Stimulated activated CD4-positive, alpha-beta T cell treated with anti-CD3 and anti-CD28 coated beads, TNF-alpha, amount 100 ng/mL, for 48 hours (primary cell): ENCODE measurements at places on chromosomes 3 and 15.

GRCh38 chr15:71364117-71364584 lies 248.9 kb downstream of the THSD4 start:
- no peak for DNase-seq

DNA sequence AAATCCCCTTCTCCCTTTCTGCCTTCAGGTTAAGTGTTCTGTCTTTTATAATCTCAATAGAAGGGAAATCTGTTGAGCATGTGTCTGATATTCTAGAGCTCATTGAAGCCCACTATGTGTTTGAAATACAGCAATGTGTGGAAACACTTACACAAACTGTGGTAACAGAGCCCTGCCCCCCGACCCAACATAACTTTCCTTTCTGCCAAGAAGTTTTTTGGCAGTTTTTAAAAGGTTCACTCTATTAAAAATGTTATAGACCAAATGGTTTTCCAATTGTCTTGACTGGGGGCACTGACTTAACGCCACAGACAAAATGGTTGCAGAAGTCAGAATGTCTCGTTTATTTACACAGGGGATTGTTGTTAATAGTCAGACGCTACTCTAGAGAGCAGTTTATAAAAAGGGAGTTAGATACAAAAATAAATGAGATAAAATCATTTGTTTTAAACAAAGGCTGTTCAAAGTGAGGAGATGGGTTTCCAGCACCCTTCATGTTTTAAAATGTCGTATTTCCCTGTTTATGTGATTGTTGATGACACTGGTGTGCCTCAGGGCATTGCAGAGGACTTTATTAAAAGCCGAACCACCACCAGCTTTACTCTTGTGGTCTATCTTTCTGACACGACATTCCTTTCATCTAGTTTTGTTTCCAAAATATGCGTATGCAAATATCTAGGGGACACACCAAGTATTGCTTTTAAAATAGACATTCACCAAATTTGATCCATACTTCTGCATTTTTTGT lies 26.7 kb upstream of the GREM1 start:
- no peak for DNase-seq

DNA sequence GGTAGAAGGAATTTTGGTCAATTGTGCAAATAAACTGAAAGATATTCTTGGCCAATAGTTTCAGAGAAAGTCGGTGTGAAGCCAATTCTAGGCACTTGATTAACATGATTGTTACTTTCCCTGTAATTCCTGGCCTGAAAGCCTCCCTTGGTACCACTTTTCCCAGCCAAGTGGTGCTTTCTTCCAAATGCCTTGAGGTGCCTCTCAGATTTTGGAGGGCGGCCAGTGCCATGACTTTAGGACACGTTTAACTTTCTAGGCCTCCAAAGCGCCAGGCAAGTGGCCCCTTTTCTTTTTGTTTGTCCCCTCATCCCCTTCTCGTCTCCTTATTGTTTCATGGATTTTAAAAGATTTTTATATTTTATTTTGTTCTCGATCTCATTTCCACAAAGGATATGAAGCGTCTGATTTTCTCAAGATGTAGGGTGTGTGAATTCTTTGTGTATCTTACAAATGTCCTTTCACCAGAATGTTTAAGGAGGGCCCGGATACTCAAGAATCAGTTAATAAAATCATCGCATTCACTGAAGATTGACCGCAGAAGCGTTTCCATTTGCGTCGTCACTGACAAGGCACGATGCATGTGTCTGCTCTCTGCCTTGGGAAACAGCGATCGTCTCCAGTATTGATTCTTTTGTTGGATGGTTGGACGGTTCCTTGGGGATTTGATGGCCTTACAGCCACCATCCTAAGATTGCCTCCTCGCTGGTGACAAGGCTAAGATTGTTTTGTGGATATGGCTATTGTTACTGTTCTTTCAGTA lies 87.8 kb downstream of the ASB7 start:
- DNase-seq, result no peak

GRCh38 chr3:88211096-88211890 lies 61.5 kb downstream of the C3orf38 start:
- DNase-seq, result no peak

GRCh38 chr3:115217292-115217677 lies 70.2 kb upstream of the ZBTB20 start:
- no peak for DNase-seq

DNA sequence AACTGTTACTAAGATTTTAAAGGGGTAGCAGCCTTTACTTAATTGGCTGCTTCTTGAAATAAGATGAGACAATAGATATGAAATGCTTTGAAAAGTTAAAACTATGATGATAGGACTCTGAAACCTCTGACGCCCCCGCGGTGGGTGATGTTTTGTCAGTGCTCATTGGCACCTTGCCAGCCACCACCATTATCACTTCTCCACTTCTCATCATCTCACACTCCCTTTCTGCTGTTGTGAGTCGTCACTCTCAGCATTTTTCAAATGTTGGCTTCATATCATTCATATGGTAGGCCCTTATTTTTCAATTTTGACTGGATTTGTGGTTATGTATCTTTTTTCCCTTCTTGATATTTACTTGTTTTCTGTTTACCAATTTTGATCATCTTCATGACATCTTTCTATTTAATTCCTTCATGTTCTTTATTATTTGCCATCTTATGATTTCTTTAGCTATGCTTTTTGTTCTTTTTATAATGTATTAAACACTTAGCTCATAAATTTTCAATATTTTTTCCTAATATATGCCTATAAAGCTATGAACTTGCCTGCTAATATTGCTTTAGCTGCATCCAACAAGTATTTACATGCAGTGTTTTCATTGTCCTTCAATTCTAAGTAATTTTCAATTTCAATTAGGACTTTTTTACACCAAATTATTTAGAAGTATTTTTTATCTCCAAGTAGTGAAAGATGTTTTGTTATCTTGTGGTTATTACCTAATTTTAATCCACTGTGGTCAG lies 30.3 kb upstream of the SKOR1 start:
- peak; percentile 14 for DNase-seq

- no peak for DNase-seq
These were observed 36.4 kb downstream of the EPHB3 start for GRCh38 chr3:184597829-184598573.

- DNase-seq, result no peak
These were observed 12.1 kb downstream of the PTPRG start for GRCh38 chr3:61573441-61573840.

- DNase-seq, result no peak
These were observed 8.7 kb downstream of the WDR82 start for GRCh38 chr3:52269776-52270175.

- DNase-seq, result no peak
These were observed 26.5 kb downstream of the TRIM71 start for GRCh38 chr3:32844322-32844654.

DNA sequence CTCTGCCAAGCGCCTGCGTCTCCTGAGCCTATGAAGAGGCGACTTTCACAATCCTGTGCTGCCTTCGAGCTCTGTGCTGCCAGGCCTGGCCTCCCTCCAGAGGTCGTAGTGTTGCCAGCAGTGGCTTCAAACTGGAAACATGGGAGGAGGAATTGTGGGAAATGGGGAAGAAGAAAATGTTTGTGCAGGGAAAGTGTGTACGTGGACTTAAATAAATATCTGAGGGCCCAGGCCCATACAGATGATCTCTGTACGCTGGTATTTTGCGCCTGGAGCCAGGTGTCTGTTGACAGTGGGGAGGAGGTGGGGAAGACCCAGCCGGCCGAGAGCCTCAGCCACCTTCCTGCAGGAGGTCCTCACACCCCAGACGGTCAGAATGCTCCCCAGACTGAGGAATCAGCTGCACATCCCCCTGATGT lies 44.6 kb downstream of the ZBTB38 start:
- no peak for DNase-seq

GRCh38 chr3:71031914-71032521 lies 551.5 kb downstream of the FOXP1 start:
- no peak for DNase-seq

DNA sequence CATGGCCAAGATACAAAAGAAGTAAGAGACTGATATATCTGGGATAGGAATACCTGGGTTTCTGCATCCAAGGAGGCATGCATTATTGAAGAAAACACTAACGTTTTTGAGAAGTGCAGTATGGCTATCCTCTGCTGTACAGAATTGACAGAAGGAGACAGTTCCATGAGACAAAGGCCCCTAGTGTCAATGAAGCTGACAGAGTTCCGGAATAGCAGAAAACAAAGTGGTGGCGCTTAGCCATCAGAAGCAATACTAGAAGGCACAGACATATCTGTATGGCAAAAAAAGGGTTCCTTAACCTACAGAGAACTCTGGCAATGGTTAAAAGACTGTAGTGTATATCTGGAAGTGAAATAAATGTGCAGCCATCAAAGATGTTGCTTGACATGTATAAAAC lies 77.8 kb downstream of the VGLL3 start:
- no peak for DNase-seq

DNA sequence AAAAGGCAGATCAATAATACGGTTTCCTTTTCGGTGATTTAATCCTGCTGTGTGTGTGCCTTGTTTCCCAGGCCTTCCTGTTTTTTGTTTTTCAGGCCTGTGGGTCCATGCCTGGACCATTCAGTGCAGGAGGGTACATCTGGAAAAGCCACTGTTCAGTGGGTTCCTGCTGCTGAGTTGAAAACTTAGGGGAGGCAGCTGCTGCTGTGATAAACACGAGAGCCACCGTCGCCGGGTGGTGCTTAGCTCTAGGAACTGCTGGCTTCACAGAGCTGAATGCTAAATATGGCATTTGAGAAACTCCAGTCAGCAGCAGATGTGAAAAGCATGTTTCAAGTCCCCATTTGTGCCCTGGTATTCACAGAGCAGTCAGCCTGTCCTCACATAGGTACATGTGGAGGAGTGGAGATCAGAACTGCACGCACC lies 44.0 kb downstream of the SYNM start:
- DNase-seq, result no peak

- no peak for DNase-seq
These were observed 16.6 kb upstream of the GYG1 start for GRCh38 chr3:148974726-148975125.

- no peak for DNase-seq
These were observed 723 bp downstream of the CPNE4 start for GRCh38 chr3:132034097-132034485.

- no peak for DNase-seq
These were observed 116.8 kb downstream of the AKAP13 start for GRCh38 chr15:85497172-85497569.

DNA sequence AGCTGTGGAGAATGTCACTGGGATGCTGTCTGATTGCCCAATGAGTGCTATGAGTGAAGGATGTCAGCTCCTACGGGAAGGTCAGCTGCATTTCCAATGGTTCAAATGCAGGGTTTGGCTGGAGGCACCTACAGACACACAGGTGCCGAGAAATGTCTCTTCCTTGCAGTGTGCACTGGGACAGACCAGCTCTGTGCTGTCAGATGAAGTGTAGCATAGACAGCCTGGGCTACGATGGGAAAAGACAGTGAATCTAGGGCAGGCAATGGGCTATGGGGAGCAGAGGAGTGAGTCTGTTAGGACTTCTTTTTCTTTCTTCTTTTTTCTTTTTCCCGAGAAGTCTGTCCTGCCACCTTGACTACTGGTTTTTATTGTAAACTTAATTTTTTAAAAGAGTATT lies 223.1 kb upstream of the EOMES start:
- no peak for DNase-seq

DNA sequence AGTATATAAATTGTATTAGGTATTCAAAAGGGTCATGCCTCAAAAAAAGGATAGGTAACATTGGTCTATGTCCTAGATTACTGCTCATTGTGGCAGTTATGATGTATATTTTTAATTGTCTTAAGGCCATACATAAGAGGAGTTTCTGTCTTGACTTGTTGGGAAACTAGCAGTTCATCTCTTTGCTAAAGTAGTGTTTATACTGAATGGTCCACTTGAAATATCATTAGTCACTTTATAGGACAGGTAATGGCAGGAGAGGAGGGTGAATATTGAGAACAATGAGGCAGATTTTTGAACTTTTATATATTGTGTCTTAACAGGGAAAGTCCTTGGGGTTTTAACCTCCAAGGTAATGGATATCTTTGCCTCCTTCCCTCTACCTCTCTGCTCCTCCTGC lies 58.4 kb downstream of the TP63 start:
- no peak for DNase-seq

GRCh38 chr3:34109846-34110245 lies 311.4 kb downstream of the PDCD6IP start:
- DNase-seq, result no peak

DNA sequence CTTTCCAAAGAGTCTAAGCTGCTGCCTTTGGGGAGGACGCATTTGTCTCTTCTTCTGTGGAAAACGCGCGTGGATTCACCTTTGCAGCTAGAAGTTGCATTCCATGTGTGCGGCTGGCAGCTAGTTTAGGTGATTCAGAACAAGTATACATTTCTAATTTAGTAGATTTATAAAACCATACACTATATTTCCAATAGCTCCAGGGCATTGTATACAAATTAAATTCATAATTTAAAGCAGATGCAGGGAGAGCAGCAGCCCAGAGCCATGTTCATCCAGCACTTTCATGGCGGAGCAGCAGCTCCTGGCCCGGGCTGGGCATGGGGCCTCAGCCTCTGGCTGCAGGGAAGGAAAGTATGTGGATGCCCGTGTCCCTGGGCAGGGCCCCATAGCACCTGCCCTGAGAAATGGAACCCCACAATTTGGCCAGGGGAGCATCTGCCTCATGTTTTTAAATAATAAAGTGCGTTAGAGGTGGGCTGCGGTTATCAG lies 42.8 kb upstream of the SEC22A start:
- DNase-seq, result no peak

- DNase-seq, result no peak
These were observed 26.6 kb downstream of the EHD4 start for GRCh38 chr15:41945731-41946130.

- DNase-seq, result no peak
These were observed 76.3 kb downstream of the CACNA1D start for GRCh38 chr3:53570709-53571108.

- no peak for DNase-seq
These were observed 137.9 kb downstream of the CBLB start for GRCh38 chr3:105730801-105731354.

DNA sequence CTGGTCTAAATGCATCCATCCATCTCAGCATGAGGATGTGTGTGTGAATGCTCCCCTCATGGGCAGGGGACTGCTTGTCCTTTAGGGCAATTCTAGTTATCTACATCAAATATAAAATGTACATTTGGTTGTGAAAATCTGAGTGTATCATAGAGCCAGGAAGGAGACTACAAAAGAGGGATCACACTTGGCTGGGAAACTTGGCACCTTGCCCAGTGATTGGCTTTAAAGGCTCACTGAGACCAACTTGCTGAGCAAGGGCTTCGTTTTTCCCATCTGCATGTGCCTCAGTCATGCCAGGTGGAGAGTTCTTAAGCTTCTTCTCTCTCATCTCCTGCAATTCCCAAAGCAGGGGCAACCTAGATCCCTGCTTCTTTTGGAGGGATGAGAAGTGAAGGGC lies 5.2 kb downstream of the CAPN3 start:
- DNase-seq, result no peak
